CD14-positive monocyte (primary cell): ENCODE measurements at places on chromosomes 3 and 15. TPM values are rescaled to one million over a fixed set of nuclear protein-coding genes. Genes with fewer than 3 reads are reported as not detected.

DNA sequence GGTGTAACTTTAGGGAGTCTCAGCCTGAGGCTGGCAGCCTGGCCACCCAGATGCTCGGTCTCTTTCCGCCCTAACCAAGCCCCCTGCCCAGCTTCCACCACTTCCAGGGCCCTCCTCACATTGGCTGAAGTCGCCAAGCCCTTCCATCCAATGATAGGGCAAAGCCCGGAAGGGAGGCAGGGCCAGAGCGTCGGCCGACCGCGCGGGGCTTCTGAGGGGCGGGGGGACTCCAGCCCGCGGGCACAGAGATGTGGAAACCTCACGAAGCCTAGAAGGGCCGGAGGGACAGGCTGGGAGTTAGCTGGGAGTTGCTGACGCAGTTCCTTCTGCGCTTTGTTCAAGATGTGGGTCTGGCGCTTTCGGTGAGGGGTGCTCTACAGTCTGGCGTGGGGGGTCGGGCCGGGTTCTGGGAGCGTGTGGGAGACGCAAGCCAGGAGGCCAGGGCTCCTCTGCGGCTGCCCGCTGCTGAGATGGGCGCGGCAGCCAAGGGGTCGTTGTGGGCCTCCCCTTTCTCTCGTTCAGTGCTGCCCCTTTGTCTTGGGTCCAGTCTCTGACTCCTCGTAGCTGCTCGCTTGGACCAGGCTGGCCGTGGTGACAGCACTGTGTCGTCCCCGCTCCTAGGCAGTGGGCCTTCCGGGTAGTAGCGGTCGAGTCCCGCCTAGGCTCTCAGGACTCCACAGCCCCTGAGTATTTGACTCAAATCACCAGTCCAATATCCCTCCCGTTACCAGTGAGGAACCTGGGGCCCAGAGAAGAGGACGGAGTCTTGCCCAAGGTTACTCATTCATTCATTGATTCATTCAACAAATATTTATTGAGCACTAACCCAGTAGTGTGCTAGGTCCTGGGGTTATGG lies at the start of gene ZNF660:
TSS of gene ZNF660 (plus strand) at position 319 of the 856 bp plus-strand sequence. CDS start 9,230 bp downstream, outside the sequence.
- peak; percentile 12 for DNase-seq

GRCh38 chr3:175193815-175194518 lies 334.8 kb downstream of the NAALADL2 start:
- no peak for DNase-seq

Gene CEP19
- polyA plus RNA-seq: 0.64 and 1.7 TPM in 2 replicates

Gene MESP2
- 0.05 TPM in 1 of 2 replicates, not detected in the other for polyA plus RNA-seq

Gene GOLGA8J
- not detected for polyA plus RNA-seq

Gene IL20RB
- polyA plus RNA-seq: 0.47 and 1.2 TPM in 2 replicates

Gene NKIRAS1
- 0.50 and 0.69 TPM in 2 replicates for polyA plus RNA-seq

Gene PPP2R3A
- 0.09 TPM for polyA plus RNA-seq
